ENCODE measurements at places on chromosomes 2 and 18. TPM values are rescaled to one million over a fixed set of nuclear protein-coding genes. Genes with fewer than 3 reads are reported as not detected.

REG1B gene
- total RNA-seq = not detected

HOXD12 gene
- not detected for total RNA-seq

L3MBTL4 gene
- total RNA-seq = 0.57 TPM

MEP1B gene
- not detected for total RNA-seq

GALNT14 gene
- 2.4 TPM for total RNA-seq
